ENCODE measurements at places on chromosomes 7 and 10.

DNA sequence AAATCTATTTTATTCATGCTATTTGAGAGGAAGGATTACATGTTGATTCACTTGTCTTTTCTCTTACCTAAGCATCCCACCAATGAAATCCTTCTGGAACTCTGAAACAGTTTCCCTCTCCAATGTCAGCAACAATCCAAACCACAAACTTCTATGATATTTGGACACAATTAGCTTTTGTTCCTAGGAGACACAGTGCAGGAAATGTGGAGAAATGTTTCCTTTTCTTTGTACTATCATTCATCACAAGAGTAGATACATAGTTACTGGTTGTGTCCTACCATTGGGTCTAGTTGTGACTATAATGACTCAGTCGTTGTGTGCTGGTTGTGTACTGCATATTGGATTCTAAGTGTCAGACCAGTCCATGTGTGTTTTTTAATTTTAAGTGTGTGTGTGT, 156.8 kb upstream of the MAGI2 start:
- no peak for DNase-seq

DNA sequence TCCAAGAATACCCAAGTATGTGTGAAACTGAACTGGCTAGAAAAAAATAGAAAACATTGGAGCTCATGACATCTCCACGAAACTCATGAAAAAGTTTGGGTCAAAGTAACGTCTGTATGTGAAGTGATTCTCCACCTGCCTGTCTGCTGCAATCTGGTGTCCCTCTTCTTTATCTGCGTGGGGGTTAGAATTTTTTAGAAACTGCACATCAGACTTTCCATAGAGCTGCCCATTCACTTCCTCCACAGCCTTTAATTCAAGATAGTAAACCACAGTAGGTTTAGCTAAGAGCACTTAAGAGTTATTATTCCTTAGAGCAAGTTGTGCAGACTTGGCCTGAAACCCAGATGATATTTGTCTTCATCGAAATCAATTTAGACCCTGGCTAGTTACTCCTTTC, 55.3 kb downstream of the SCIN start:
- DNase-seq: no peak

DNA sequence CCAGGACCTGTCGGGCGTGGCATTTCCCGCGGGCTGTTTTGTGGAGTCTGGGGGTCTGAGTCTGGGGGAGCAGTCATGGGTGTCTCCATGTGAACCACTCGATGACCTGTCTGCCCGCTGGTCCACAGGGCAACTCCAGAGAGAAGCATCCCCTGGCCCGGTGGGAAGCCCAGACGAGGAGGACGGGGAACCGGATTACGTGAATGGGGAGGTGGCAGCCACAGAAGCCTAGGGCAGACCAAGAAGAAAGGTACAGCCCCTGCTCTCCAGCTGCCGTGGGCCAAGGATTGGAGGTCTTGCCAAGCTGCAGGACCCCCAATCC, 14.7 kb downstream of the LAT2 start:
- DNase-seq: no peak

DNA sequence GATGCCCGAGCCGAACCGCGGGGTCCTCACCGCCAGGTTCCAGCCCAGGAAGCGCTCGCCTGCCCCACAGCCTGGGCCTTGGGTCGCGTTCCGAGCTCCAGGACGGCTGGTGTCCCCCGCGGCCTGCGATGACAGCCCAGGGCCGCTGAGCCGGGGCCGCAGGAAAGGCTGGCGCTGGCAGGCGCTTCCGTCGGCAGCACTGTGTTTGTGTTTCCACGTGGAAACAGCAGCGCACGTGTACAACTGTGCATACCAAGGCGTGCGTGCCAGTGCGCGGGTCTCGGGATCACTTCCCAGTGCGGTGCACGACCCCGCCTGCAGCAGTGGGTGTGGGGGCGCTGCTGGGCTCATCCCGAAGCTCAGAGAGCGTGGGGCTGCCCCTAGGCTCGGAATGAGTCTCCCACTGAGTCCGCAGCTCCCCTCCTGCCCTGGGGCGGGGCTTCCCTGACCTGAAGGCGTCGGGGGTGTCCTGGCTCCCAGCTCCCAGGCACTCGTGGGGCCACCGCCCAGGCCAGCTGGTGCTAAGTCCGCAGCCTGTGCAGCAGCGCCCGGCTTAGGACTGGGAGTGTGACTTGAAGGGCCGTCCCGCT, 17.2 kb downstream of the AP5Z1 start:
- no peak for DNase-seq

DNA sequence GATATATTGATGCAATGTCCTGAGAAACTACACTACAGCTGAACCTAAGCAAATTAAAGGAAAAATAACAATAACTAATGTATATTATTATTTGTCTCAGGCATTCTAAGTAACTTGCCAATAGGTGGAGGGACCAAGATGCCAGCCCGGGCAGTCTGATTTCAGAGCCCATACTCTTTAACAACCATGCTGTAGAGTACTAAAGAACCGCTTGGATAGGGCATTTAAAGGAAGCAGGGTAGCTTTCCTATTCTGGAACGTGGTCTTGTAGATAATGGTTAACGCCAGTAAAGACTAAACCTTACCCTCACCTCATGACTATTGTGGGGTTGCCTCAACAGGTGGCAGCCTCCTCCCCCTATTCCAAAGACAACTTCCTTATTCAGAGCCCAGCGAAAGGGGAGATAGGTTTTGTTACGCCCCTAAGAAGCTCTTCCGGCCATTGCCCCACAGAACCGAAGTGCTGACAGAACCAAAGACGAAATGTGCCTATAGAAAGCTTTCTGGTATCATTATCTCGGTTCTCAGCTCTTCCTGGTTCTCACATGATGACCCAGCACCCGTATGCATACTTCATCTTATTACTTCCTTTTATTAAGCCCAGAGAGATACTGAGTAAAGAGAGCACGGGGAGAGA, 707 bp upstream of the C1GALT1 start:
- DNase-seq: peak; percentile 74

DNA sequence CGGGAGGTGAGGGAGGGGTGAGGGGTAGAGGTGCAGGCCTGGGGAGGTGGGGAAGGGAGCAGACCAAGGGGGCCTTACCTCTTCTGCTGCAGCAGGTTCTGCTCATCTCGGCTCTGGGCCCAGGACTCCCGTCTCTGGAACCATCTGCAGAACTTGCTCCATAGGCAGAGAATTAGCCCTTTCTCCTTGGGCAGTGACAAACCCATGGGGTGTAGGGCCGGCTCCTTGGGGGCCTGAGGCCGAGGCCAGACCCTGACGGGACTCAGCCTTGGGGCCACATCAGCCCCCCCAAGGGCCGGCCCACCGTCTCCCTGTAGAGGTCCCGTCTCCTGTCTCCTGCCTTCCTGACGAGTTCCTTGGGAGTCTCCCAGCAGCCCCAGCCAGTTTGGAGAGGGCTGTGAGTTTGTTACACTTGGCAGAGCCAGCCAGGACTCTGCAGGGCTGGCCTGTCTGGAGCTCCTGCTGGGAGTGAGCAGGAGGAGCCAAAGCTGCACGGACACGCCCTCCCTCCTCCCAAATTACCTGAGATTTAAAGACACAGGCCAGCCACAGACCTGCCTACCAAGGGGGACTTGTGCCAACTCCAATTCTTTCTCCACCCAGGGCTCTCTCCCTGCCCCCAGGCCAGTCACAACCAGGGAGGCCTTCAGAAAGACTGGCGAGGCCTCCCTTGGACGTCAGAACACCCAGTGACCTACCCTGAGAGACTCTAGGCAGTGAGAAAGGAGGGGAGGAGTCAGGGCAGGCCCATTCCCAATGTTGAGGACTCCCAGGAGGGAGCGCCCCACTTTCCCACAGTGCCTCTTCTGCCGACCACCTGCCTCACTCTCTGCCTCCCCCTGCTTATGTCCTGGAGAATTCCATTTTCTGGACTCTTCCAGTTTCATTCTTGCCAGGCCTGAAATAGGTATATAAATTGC, at the start of gene TRPV6:
TSS of gene TRPV6 (minus strand) at position 435 of the 920 bp plus-strand sequence.
- DNase-seq: no peak

DNA sequence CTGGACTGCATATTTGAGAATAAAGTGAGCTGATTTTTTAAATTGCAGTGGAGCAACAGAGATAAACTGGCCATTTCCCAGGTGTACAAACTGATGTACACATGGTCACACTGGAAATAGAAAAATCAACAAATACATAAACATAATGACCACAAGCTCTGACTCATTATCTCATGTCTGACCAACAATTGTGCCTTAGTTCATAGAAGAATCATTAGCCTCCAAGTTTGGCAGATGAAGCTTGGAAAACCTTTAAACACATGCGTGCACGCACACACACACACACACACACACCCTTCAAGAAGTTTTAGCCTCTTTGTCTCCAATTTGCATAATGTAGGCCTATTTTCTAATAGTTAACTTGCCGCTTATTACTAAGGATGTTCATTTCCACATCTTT, 308.9 kb upstream of the POM121L12 start:
- DNase-seq: no peak

DNA sequence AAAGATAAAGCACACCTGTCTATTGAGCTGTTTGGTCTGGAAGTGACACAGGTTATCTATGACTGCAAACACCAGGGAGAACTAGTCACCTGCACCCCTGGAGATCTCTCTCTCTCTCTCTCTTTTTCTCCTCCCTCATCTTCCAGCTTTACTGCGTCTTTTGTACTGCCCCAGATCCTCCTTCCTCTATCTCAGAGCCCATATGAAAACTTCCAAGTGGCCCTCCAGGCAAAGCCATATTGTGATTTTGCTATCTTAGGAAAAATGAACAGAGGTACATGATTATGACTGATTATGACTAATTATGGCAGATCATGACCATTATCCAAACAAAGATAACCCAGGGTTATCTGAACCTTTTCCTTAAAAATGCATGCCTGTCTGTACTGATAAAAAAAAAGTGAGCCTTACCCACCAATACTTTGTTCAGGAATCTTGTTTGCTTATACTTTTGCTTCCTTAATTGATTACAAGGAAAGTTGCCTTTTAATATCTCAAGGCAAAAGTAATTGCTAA, 12.6 kb upstream of the EPHB6 start:
- DNase-seq: no peak

DNA sequence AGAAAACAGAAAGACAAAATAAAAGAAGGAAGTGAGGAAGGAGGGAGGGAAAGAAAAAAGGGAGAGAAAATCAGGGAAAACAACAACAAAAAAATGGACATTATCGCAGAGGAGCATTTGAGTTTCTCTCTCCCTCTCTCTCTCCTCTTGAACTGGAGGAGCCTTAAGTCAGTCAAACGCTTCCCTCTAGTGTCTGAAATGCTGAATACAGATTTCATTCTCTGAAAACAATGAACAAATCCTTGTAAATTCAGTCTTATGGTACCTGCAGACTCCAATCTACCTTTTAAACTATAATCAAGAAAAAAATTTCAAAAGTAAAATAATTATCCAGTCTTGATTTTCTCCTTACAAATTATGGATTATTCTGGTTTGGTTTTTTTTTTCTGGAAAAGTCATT, 89.2 kb upstream of the PFKP start:
- DNase-seq: peak; percentile 60

- no peak for DNase-seq
Observed at GRCh38 chr7:95593343-95593742, 3.0 kb downstream of the PDK4 start.

DNA sequence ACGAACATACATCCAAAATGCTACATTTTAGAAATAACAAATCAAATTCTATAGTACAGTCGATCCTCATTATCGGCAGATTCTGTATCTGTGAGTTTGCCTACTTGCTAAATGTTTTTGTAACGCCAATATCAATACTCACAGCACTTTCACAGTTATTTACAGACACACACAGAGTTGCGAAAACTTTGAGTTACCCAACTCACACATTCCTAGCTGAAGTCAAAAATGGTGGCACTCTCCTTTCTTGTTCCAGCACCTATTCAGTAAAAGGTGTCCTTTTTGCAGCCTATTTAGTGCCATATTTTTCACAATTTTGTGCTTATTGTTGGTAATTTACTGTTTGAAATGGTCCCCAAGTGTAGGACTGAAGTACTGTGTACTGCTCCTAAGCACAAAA, 161.7 kb downstream of the AKR1D1 start:
- DNase-seq: no peak

GRCh38 chr10:77321838-77322237, 315.8 kb downstream of the KCNMA1 start:
- no peak for DNase-seq

- DNase-seq: no peak
Observed at GRCh38 chr7:132080467-132080866, 495.8 kb downstream of the PLXNA4 start.

DNA sequence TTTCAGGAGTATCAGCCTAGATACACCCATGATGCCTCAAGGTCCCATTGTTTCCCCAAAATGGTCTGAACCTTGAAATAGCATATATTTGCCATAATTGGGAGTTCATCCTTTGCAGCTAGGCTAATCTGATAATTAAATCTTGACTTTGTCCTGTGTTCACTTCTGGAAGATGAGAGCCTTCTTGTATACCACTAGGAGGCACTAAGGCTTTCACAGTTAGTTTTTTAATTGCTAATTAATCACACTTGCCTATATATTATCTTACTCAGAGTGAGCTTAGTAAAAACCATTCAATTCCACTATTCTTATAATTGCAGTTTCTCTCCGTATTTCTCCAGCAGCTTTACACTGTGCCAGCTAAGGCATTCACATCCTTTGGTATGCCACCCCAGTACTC, 48.7 kb upstream of the MAGI2 start:
- no peak for DNase-seq

GRCh38 chr10:24306507-24306875, 97.6 kb downstream of the KIAA1217 start:
- no peak for DNase-seq

GRCh38 chr10:35639728-35640401, 2.2 kb downstream of the FZD8 start:
- DNase-seq: no peak

GRCh38 chr10:7410301-7410861, 453 bp downstream of the SFMBT2 start:
- no peak for DNase-seq

DNA sequence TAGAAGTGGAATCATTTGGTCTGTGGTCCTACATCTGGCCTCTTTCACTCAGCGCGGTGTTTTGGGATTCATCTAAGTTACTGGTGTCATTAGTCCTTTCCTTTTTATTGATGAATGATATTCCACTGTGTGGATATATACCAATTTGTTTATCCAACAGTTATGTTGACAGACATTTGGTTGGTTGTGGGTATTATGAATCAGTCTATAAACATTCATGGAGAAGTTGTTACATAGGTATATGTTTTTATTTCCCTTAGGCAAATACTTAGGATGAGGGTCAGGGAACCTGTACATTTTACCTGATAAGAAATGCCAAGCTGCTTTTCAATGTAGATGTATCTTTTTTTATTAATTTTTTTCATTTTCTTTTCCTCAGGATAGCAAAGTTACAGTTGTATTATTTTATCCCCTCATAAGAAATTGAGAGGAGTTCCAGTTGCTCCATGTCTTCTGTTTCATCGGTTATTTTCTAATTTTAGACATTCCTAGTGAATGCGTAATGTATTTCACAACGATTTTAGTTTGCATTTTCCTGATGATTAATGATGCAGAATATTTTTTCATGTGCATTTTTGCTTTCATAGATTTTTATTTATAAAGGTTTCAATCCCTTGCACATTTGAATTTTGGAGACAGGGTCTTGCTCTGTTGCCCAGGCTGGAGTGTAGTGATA, 203.8 kb upstream of the SH2B2 start:
- no peak for DNase-seq

DNA sequence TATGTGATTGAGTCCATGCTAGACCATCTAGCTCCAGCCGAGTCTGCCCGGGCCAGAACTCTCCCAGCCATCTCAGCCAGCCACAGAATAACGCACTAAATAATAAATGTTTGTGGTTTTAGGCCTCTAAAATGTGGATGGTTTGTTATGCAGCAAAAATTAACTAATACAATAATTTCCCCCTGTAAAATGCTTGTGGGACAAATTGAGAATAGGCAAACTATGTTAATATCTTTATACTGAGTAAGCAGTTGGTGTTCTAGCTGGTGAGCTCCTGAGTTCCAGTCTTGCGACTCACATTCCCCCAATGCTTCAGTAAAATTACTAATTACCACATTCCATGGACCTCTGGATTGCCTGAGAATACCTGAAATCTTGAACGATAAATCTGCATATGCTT, 316.8 kb upstream of the NFE2L3 start:
- DNase-seq: no peak

Measured in NCI-H748 treated with DMSO at 0.1 percent for 48 hours (cell line).